ENCODE measurements at places on chromosomes 6 and 20.

GRCh38 chr6:144899161-144899560, 614.0 kb downstream of the UTRN start:
- DNase-seq, result no peak

GRCh38 chr6:79808921-79809320, 138.4 kb downstream of the ELOVL4 start:
- DNase-seq, result no peak

DNA sequence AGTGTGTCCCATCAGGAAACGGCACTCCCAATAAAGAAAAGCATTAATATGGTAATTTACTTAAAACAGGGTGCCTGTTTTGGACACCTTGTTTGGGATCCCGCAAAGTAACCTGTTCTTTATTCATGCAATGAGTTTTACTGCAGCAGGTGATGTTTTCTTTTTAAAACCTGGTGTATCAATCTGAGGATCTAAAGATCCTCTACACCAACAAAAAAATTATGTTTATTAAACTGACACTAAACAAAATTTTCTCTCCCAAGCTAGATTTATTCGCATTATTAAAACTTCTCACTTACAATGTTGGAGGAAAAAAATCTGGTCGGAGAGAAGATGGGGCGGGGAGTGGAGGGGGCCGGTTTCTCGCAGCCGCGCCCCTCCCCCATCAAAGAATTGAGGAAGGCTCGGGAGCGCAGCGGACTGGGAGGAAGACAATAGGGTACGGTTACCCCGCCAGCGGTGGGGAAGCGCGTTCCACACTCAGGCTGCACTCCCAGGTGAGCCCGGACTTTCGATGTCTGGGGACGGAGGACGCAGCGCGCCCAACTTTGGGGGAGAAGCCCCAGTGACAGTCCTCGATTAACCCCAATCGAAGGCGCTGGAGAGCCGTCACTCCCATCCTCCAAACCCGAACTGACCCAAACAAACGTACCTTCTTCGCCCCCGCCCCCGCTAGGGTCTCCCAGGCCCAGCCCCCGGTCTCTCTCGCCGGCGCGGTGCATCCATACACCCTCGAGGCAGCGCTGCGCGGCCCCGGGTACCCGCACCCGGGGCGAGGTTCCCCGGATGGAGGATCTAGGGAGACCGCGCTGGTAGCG, 1.3 kb downstream of the CD24 start:
- DNase-seq, result no peak

GRCh38 chr6:140825731-140826130, 1307.0 kb upstream of the GJE1 start:
- no peak for DNase-seq

DNA sequence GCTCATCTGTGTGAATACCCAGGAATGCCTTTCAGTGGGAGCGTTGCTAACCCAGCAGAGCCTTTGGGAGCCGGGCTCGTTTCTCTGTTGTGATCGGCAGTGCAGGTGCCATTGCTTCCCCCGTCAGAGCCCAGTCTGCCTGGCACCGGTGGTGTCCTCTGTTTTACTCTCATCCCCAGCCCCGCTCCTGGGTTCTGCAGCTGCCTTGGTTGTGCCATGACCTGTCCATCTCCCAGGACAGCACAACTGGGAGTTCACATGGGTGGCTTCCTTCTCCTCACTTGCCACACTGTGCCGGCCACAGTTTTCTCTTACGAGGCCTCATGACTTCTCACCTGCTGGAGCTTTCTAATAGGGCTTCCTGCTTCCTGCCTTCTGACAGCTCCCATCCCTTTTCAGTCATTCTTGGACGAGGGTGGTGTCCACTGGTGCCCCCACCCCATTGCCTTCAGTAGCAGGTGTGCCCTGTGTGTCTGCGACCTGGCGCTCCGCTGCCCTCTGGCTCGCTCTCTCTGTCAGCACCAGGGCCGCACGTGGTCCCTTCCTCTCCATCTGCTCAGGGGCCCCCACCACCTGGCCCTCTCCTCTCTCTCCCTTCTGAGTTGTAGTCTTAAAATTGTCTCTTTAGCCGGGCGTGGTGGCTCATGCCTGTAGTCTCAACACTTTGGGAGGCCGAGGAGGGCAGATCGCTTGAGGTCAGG, 110.9 kb downstream of the RPP40 start:
- DNase-seq, result no peak

DNA sequence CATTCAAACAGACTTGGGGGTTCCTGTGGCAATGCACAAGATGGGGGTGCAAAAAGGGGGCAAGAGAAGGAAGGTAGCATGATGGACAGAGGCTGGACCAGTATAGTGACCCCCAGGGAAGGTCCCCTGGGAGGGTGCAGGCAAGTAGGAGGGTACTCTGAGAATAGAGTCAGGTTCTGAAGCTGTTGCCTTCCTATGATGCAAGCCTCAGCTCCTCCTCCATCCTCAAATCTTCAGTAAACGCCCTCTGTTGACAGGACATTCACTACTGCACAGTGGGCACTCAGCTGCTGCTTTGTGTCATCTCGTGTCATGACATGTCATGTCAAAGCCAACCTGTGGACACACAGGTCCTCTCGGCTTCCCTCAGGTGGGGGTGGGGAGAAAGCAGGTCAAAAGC, 5.8 kb upstream of the SDCBP2 start:
- no peak for DNase-seq

DNA sequence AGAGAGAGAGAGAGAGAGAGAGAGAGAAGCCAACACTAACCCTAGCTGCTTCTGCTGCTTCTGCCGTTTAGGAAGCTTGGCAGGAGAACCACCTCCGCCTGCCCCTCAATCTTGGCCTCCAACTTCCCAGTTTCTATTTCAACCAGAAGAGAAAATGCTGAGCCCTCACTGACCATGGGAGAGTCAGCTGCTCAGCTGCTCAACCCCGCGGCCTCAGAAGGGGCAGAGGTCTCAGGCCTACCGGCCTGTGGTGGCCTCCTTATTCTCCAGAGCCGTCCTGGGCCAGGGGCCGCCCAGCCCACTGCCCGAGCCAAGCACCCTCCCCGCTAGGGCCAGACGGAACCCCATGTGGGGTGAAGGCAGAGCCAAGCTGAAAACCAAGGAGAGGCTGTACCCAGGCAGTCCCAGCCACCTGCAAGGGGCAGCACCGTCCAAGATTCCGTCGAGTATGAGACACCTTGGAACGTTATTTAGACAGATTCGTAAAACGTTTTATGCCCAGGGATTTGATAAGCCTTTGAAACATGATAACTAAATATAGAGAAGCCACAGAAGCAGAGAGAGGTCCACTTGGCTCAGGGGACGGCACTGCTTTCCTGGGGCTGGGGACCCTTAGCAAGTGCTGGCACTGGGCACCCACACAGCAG, 116.6 kb downstream of the DLL1 start:
- no peak for DNase-seq

Measured in CD4-positive, alpha-beta T cell treated with Interleukin-1 beta for 1 hour (primary cell).